ENCODE measurements at places on chromosomes 12 and 14. TPM values are rescaled to one million over a fixed set of nuclear protein-coding genes. Genes with fewer than 3 reads are reported as not detected.

SLC7A7 gene
- total RNA-seq: 8.4 TPM

DNA sequence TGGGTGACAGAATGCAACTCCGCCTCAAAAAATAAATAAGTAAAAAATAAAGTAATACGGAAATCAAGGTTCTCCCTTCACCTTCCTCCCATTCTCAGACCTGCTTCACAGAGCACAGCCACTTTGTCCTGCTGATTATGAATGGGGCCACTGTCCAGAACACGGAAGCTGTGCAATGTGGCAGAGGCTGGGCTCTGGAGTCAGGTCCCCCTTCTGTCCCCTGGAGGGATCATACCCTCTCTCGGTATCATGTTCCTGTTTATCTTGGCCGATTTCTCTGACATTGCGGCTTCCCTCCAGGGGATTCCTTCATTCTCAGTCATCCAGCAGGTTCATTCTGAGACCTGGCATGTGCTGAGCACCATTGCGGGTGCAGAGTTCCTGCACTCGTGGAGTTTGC, 11.3 kb downstream of the PPP2R5C start:
- H3K4me3 ChIP-seq: no peak overlapping the region
- no peaks in the 10 kb centered on the region for H3K36me3 ChIP-seq
- no peaks in the 10 kb centered on the region for H3K4me1 ChIP-seq
- no peaks in the 10 kb centered on the region for H3K27me3 ChIP-seq
- no peak for DNase-seq

- no peaks in the 10 kb centered on the region for H3K27me3 ChIP-seq
- H3K36me3 ChIP-seq: no peaks in the 10 kb centered on the region
- H3K4me1 ChIP-seq: no peaks in the 10 kb centered on the region
- DNase-seq: no peak
- no peak overlapping the region for H3K4me3 ChIP-seq
Measured at GRCh38 chr12:94133964-94134795, 14.2 kb upstream of the PLXNC1 start.

DNA sequence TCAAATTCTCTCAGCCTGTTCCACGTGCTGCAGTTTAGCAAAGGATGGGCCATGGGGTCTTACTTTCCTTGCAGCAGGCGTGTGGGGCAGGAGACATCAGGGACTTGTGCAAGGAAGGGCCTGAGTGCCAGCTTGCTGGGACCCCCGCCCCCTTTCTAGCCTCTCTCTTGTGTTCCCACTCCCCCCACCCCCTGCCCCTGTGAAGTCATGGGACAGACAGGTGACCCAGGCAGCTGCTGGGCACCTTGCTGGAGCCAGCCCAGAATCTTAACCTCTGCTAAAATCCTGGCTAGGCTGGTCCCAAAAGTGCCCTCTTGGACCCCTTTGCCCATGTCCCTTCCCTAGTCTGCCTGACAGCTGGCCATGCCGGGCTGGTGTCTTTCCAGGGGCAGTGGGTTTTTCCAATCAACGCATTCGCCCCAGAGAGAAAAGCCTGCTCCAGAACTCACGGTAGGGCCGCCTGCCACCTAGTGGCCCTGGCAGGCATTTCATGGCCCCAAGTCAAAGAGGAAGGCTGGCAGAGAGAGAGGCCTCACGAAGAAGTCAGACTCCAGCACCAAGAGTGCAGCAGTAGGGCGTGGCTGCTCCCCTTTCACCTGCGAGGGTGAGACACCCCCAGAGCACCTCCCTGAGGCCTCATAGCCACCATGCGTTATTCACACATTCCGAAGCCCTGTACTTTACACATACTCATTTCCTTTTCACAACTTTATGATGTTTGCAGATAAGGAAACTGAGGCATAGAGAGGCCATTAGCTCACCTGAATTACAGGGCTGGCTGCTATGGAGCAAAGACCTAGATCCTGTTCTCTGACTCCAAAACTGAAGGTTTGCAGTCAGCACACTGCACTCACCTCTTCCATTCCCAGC, 67.4 kb downstream of the LGMN start:
- H3K27ac ChIP-seq: no peak overlapping the region
- no peaks in the 10 kb centered on the region for H3K36me3 ChIP-seq
- no peaks in the 10 kb centered on the region for H3K4me1 ChIP-seq
- H3K27me3 ChIP-seq: no peaks in the 10 kb centered on the region
- no peak overlapping the region for H3K4me3 ChIP-seq

Data from thyroid gland (tissue), 4 donors.